Fibroblast of skin of left biceps (primary cell): ENCODE measurements at places on chromosomes 6 and 20.
A peak's percentile ranks its signal among the peaks of the same experiment; 100 is the strongest.

DNA sequence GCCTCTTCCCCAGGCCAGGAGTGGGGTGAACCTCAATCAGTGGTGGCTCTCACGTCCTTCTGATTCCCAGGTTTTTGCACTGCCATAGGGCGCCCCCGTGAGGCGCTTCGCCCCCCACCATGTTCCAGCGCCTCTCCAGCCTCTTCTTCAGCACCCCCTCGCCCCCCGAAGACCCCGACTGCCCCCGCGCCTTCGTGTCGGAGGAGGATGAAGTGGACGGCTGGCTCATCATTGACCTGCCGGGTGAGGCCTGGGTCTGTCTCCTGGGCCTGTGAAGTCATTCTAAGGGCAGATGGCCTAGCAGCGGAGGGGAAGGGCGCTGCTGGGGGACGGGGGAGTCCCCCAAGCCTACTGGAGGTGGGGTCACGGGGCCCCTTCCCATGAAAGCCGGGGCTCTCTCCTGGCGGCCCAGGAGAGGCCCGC lies 4.5 kb downstream of the TP53INP2 start:
- DNase-seq, result no peak

DNA sequence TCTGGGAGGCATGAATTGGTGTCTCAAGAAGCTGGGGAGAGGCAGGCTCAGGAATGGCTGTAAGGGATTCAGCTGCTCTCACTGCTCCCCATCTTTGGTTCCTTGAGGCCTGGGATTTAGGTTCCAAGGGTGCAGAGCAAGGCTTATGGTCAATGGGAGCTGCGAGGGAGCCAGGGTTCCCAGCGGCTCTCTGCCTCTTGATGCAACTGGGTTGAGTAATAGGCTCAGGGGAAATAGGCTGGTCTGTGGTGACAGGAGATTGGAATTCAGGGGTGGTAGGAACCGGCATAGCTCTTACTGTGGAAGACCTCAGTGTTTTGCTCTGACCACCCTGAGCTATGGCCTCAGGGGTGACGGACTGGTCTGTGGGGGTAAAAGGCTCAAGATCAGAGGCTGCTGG lies 13.0 kb upstream of the NRM start:
- DNase-seq, result no peak

DNA sequence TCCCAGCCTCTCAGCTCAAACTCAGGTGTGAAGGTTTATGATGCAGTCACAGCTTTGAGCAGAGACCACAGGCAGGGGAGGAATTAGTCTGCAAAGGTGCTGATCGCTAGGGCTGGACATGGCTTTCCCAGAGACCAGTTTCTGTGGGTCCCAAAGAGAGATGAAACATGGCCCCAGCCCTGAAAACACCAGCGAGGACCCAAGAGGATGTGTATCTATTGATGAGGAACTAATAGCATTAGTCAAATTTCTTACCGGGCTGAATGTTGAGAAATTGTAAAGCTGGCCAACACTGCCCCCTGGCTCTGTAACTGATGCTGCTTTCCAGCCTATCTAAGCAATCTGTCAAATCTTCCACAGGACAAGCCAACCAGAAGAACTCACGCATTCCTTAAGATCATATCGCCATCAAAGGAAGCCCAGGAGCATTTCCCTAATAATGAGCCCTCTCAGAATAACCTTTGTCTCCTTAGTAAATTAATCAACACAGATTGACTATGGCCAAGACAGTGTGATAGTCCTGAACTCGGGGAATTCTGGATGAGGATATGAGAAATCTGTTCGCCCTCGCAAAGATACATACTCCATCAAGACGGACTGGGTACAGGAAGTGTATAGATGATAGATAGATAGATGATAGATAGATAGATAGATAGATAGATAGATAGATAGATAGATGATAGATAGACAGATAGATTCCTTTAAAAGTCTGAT lies 7.8 kb upstream of the ACSS1 start:
- no peak for DNase-seq

- no peak for DNase-seq
These were observed 52.8 kb downstream of the NPEPL1 start for GRCh38 chr20:58745391-58745790.

- no peak for DNase-seq
These were observed 32.9 kb downstream of the TAF4 start for GRCh38 chr20:62032609-62033368.

DNA sequence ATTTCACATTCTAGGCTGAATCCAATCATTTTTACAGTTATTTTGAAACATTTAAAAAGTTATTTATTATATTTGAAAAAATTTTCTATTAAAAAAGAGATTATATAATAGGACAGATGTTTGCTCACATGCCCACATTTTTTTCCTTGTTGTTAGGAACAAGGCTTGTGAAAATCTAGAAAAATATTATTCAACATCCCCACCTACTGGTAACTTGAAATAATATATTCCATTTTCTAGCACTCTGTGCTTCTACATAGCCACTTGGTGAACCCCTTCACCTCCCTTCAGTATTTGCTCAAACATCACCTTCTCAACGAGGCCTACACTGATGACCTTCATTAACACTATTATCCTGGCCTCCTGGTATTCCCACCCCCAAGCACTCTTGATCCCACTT lies 18.3 kb upstream of the GPRC6A start:
- no peak for DNase-seq

DNA sequence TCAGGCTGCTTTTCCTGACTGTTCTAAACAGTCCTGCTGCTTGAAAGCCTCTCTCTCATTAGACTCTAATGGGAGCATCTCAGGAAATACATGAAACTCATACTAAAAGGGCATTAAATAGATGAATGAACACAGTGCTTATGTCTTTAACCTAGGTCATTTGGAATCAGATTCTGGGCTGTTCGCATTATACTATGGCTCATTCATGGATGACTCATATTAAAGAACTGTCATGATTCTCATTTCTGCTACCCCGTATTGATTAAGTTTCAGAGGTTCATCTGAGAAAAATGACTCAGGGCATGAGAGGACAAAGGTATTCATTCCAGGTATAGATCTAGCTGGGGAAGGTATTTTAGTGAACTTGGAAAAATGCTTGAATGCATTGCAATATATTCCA lies 335.5 kb downstream of the GJA1 start:
- no peak for DNase-seq

DNA sequence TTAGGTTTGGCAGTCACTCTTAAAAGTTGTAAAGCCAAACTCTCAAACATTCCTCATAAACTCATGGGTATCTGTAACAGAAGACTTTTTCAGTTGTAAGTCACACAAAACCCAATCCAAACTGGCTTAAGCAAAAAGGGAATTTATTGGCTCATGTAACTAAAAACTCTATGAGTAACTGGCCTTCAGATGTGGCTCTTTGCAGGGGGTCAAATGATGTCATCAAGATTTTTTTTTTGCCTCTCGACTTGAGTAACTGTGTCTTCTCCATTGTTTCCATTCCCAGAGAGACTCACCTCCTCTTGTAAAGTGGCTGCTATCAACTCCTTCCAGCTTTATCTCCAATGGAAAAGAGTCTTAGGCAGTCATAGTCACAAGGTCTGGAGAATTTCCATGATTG lies 645.0 kb downstream of the DHX35 start:
- peak; percentile 11 for DNase-seq

DNA sequence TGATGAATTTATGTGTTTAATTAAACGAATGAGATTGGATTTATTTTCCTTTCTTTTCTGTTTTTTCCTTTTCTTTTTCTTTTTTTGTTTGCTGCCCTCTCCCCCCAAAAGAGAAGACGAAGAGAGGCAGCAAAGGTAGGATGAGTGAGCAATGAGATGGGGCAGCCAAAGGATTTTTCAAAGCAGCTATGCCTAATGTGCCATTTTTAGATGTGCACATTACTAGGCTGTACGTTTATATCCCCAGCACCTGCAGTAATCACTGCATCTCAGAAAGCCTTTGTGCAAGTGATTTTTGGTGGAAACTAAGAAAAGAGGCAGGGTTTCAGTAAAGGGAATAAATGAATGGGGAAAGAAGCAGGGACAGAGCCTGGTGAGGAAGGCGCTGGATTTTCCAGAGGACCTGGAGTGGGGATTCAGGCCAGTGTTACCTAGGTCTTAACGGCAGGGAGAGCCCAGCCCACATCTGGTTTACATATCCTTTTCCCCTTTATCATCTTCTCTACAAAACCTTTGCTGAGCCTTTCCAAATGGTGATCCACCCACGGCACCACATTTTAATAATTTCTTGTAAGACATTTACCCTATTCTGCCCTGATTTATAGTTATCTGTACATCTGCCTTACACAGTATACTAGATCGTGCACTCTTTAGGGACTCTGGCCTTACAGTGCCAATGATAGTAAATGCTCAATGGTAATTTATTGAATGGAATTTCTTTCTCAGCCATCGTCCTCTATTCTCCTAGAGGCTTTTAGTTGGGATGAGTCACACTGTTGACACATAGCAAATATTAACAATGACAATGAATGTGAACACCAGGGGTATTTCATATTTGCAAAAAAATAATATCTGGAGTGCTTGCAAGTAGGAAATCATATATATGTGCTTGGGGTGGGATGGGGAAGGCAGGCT lies 38.3 kb upstream of the ATXN1 start:
- no peak for DNase-seq

- DNase-seq, result no peak
These were observed 6.6 kb downstream of the CDC25B start for GRCh38 chr20:3802524-3803239.

DNA sequence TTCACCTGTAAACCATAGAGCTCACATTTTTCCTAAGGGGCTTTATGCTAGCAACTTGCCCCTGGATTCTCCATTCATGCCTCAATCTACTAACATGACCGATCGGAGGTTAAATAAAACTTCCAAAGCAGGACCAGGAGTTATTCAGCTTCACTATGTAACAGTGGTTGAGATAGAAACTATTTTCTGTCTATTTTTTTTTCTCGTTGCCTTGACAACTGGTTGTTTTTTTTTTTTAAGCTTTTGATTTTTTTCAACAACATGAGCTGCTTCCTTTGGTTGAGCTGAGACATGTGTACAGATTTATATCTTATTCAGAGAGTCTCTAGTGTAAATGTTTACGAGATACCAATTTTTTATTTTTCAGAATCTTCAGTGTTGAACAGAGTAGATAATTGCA lies 85.7 kb downstream of the SHLD1 start:
- no peak for DNase-seq

DNA sequence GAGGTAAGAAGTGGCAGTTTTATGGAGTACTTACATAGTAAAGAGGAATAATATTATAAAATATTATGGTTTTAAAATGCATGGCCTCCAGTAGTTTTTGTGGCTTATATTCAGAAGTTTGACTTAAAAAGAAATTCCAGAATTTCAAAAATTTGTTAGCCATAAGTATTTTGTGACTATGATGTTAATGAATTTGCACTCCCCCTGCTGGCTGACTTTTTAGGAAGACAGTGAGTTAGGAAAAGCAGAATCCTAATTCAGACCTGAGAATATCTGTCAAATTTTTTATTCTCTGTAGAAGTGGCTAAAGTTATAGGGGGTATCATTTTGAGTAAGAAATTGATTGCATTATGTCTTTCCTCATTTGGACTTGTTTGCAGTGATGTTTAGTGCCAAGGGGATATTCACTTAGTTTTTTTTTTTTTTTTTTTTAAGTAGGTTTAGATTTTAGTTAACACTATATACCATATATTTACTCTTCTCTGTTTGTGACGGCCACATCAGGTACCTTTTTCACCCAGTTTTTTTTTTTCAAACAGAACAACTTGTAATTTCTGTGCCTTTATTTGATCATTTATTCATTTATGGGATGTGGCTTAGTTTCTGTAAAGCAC lies 40.8 kb downstream of the ZFAND3 start:
- no peak for DNase-seq

GRCh38 chr20:46914789-46915379 lies 20.2 kb downstream of the EYA2 start:
- no peak for DNase-seq

- DNase-seq, result no peak
These were observed 187.2 kb downstream of the LRFN2 start for GRCh38 chr6:40399888-40400457.

DNA sequence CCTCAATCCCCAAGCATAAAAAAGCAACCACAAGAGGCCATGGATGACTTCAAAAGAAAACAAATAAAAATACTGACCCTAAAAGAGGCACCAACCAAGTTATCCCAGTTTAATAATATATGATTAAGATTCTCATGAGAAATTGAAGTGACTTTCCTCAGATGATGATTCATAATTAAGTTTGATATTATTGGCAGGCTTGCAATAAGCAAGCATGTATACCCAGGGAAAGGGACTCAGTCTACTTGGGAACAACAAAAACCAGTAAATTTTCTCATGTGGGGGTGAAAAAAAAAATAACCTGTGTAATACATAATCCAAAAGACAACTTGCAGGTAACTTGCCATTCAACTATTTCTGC lies 19.6 kb downstream of the JAG1 start:
- no peak for DNase-seq

DNA sequence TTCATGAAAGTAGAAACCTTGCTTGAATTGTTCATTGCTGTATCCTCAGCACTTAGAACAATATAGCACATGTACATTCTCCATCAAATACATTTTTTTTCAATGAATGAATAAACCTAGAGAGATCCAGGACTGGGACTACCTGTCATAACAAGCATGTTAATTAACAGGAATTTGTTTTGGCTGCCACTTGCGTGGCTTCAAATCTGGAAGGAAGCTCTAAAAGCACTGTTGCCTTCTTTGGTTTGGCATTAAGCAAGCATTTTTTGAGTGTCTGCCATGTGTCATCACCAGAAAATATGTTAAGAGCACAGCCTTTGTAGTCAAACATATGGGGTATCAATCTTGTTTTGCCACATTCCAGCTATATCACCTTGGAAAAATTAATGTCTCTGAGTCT lies 131.9 kb upstream of the BACH2 start:
- DNase-seq, result no peak

DNA sequence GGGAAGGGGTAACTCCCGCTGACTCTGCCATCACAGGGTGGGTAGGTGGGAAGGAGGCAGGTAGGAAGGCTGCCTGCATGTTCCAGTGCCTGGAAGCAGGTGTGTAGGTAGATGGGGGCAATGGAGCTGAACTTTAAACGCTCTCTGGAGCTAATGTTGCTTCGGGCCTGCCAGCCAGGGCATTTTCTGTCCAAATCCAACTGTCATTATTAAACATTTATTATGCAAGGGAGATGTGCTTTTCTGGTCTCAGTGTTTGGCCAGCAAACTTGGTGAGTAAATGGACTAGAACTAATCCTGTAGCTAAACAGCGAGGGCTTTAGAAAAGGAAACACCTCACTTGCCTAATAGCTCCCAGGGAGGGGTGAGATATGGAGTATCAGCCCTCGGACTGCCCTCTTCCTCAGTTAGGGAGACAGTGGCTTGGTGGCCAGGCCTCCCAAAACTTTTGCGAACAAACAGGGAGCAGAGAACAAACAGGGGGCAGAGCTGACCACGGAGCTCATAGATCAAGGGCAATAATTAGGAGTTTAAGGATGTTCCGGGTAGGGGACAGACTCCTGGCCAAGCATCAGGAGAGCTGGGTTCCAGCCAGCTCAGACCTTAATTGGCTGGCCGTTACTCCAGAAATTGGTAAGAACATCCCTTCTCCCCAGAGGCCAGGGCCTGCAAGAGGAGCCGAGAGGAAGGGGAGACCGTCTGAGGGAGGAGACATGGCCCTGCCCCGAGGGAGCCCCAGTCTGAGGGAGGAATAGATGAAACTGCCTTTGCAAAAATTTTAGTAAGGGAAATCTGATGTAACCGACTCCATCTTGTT lies 131.1 kb downstream of the VEGFA start:
- no peak for DNase-seq

- DNase-seq, result no peak
These were observed 33.8 kb upstream of the ZFAND3 start for GRCh38 chr6:37785663-37786270.

- DNase-seq, result no peak
These were observed 44.8 kb downstream of the FGD2 start for GRCh38 chr6:37050045-37050853.

GRCh38 chr6:157651731-157652490 lies 171.1 kb upstream of the SNX9 start:
- DNase-seq, result no peak
